ENCODE measurements at places on chromosomes 1 and 21. TPM values are rescaled to one million over a fixed set of nuclear protein-coding genes. Genes with fewer than 3 reads are reported as not detected.

GRCh38 chr1:48932366-48932765 lies 155.7 kb upstream of the BEND5 start:
- DNase-seq, result no peak

DNA sequence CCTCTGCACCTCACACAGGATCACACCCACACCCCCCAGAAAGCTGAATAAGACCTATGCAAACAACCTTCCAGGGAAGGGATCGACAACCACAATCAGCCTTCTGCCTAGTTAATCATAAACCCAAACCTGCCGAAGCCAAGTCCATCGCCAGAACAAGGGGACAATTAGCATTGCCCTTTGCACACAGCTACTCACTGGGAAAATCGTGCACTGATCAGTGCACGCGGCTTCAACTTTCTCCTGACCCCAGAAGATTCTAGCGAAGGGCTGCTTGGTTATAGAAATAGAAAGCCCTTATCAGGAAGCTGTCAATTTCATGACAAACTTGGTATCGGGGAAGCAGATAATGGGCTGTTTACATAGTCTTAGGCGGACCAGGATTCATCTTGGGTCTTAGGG lies 29.5 kb downstream of the RUNX1 start:
- DNase-seq, result no peak

GRCh38 chr1:18529714-18530113 lies 49.0 kb downstream of the KLHDC7A start:
- no peak for DNase-seq

The CLCNKA gene
- 2.4 TPM for total RNA-seq

DNA sequence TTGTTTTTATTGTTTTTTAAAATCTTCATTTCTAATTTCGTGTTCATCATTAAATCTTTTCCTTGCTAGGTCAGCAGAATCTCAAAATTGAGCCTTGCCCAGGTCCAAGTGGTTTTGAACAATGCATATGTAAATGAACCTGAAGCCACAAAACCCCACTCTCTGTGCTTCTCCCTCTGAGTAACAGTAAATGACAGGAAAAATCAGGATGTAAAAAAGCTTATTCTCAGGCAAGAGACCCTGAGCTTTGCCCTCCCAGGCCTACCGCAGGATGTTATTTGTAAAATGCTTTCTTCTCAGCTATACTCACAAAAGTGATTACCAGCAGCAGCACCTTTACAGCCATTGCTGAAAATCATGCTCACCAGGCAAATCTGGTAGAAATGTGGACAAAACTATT lies 47.6 kb downstream of the TYW3 start:
- DNase-seq, result no peak

DNA sequence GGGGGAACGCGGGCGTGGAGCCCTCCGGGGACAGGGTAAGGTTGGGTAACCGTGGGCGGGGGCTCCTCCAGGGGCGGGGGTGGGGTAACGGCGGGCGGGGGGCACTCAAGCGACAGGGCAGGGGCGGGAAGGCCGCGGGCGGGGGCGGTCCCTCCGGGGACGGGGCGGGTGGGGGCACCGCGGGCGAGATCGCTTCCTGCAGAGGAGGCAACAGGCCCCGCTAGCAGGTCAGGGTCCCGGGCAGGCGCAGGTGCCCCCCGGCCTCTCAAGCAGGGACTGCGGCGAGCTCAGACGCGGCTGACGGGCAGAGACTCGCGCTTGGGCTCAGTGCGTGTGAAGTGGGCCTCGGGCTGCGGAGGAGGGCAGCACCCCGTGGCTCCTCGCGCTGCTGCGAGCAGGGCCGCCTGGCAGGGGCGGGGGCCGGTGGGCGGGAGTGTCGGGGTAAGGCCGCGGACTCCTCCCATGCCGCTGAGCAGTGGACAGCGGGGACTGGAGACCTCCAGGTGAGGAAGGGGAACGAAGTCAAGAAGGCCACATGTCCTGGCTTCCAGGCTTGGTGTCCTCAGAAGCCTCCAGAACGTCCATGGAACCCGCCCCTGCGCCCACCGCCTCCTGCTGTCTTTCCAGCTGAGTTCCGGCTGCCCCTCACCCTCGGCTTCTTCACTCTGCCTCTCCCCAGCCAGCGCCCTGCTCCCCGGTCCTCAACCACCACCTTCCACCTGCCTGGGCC lies 627 bp upstream of the GNB1 start:
- no peak for DNase-seq

The FAM3B gene
- total RNA-seq, result 0.72 TPM

- no peak for DNase-seq
Observed at GRCh38 chr1:241101622-241102021, 255.4 kb downstream of the RGS7 start.

The BRINP2 gene
- 0.16 TPM for total RNA-seq

The CPTP gene
- total RNA-seq, result 9.8 TPM

GRCh38 chr1:169018751-169019150 lies 87.7 kb upstream of the ATP1B1 start:
- no peak for DNase-seq

DNA sequence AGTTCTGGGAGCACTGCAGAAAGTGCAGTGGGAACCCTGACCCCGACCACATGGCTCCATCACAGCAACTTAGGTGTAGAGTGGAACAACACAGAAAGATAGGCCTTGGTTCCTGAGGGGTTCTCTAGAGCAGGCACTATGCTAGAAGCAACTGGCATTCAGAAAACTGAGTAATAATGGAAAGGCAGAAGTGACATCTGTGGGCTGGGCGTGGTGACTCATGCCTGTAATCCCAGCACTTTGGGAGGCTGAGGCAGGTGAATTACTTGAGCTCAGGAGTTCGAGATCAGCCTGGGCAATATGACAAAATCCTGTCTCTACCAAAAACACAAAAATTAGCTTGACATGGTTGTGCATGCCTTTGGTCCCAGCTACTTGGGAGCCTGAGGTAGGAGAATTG lies 5.3 kb downstream of the MRPS15 start:
- DNase-seq, result no peak

DNA sequence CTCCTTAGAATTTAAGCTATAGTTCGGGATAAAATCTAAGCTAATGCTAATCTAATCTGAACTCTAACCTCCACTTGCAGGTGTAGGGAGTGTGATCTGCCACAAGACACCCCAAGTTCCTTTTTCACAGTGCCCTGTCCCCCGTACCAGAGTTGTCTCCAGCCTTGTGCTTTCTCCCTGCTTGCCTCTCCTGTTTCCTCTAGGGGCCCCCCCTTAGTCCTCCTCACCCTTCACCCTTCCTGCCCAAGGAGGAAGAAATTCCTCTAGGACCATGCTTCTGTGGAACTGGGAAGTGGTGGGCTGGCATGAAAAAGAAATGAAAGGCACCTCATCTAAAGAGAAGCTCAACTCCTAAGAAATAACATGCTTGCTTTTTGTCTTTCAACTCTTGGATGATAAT lies 50.2 kb upstream of the BCL9 start:
- no peak for DNase-seq

The NR5A2 gene
- total RNA-seq, result 19.1 TPM

- DNase-seq, result no peak
Observed at GRCh38 chr1:205317311-205317917, 4.1 kb downstream of the NUAK2 start.

GRCh38 chr1:35361638-35362037 lies 93.1 kb downstream of the ZMYM4 start:
- no peak for DNase-seq

DNA sequence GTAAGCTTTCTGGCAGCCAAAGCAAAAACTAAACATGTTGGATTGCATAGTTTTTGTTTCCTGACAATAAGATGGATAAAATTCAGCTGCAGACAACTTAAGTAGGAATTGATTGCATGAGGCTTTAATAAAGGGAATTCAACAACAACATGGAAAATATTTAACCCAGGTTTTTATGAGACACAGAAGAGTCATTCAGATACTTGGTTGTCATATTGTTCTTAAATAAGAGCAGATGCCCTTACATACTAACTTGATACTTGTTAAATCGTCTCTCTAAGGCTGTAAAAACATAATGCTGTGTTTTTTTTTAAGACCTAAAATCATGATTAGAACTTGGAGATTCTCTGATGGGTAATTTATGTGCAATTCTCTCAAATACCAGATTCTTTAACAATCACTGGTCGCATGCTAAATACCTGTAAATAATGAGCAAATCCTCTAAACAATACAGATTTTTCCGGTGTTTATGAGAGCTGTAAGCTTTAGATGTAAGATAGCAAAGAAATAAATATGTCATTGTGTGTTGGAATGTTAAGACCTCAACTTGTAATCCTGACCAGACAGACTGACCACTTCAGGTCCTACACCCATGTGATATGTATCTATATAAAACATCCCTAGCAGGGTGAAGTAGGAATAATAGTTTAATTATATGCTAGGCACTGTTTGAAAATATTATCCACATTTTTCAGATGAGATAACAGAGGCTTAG lies 37.8 kb upstream of the CD34 start:
- no peak for DNase-seq

The HDAC1 gene
- 37.6 TPM for total RNA-seq

- no peak for DNase-seq
Observed at GRCh38 chr21:31329456-31330143, 14.5 kb downstream of the TIAM1 start.

The TMEM54 gene
- 70.1 TPM for total RNA-seq

- DNase-seq, result no peak
Observed at GRCh38 chr1:192489047-192489446, 86.5 kb upstream of the RGS1 start.

GRCh38 chr1:10873189-10873588 lies 76.7 kb upstream of the CASZ1 start:
- DNase-seq, result no peak

The BSND gene
- not detected for total RNA-seq

- no peak for DNase-seq
Observed at GRCh38 chr1:23062271-23062670, 43.0 kb downstream of the KDM1A start.

DNA sequence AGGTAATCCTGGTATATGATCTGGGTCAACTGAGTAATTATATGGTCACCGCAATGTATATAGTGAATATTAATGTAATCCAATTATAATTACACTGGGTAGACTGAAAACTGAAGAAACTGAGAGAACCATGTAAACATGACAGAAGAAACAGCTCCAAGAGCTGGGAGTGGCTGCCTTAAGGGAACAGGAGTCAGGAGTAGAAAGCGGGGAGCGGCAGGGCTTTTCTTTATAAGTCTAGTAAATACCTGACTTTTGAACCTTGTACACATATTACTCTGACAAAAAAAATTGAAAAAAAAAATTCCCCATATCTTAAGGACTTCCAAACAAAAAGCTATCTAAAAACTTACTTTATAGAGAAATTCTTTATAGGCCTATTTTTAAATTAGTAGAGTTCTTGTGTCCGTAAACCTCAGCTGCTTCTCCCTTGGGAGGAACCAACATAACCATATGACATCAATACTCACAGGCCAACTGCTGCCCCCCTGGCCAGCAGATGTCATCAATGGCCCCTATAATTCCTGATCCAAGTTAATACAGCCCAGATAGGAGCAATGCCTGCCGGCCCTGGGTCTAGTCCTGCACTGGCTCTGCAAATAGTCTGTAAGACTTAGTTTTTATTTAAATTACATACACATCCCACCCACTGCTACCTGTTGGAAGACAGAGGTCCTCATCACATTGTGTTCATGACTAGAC lies 33.8 kb downstream of the THAP3 start:
- no peak for DNase-seq

GRCh38 chr1:116777831-116778830 lies 23.9 kb downstream of the CD2 start:
- DNase-seq, result no peak

GRCh38 chr1:28027238-28027637 lies 61.2 kb downstream of the EYA3 start:
- no peak for DNase-seq

GRCh38 chr1:14782741-14783591 lies 184.5 kb downstream of the KAZN start:
- DNase-seq, result no peak

The PGLYRP4 gene
- total RNA-seq, result not detected

The SMYD2 gene
- total RNA-seq, result 22.7 TPM

The CFAP45 gene
- not detected for total RNA-seq

DNA sequence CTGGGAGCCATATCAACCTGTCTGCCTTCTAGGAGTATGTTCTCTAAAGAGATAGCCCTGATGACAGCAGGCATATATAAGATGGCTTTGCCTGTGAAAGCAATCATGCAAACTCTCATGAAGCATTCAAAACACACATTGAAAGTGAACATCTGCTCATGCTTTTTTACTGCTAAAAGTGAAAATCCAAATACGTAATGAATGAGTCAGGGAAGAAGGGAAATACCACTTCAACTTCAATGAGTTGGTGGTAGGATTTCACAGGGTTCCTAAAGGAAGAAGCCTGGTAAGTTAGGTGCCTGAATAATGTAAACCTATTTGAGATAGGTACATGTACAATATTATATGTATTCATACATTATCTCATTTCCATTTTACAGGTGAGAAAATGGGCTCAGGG lies 50.5 kb upstream of the SLFNL1 start:
- no peak for DNase-seq

- DNase-seq, result no peak
Observed at GRCh38 chr1:90809093-90809492, 92.0 kb upstream of the BARHL2 start.

Data from omental fat pad (tissue), 4 donors.